Activated CD8-positive, alpha-beta T cell treated with anti-CD3 and anti-CD28 coated beads for 36 hours (primary cell): ENCODE measurements at places on chromosomes 6 and 20. TPM values are rescaled to one million over a fixed set of nuclear protein-coding genes. Genes with fewer than 3 reads are reported as not detected.
A peak's percentile ranks its signal among the peaks of the same experiment; 100 is the strongest.

DNA sequence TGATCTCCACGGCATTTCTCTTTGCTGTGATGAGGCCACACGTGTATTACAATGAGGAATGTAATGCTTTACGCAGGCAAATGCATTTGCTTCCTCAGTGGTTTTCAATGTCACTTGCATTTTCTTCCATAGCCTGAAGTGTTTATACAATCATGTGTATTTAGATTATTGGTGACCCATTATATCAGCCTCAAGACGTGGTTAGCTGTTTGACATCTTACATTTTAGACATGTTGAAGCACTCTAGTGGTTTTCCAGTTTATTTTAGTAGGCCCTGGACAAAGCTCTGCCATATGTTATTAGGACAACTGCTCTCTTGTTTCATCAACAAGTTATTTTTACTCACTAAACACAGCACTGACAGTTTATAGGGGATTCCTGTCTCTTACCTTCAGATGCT lies 200.4 kb downstream of the UTRN start:
- peaks cover 23% of the 10 kb centered on the region for H3K36me3 ChIP-seq
- DNase-seq: no peak
- H3K27me3 ChIP-seq: no peaks in the 10 kb centered on the region
- no peak overlapping the region for H3K4me3 ChIP-seq
- H3K27ac ChIP-seq: no peak overlapping the region

GRCh38 chr20:10681494-10681893 lies 7.7 kb upstream of the JAG1 start:
- no peak overlapping the region for H3K4me3 ChIP-seq
- no peaks in the 10 kb centered on the region for H3K36me3 ChIP-seq

DNA sequence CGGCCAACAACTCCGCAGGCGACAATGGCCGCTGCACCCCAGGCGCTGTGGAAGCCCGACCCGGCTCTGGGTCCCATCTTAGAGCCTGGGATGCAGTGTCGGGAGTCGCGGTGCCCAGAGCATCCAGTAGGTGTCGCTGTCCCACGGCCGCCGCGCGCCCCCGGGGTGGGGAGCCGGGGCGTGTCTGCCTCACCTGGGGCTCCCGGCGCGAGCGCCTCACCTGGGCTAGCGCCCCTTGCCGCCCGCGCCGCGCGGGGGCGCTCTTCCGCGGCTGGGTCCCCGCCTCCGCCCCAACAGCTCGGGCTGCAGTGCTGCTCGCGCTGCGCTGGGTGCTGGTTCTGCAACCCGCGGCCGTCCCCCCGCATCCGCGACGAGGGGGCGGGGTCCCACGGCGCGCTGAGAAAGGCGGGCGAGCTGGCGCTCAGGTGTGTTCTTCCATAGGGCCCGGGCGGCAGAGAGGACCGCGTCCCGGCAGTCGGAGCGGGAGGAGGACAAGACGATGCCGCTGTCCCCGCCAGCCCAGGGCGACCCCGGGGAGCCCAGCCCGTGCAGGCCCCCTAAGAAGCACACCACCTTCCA lies at the start of gene CRYBG1:
CRYBG1 (plus strand) TSS at position 308 of the 579 bp plus-strand sequence; CDS start at position 500, 192 bp downstream.
- H3K27me3 ChIP-seq: peaks cover 46% of the 10 kb centered on the region
- H3K36me3 ChIP-seq: no peaks in the 10 kb centered on the region
- DNase-seq: peak; percentile 73
- H3K4me1 ChIP-seq: peaks cover 10% of the 10 kb centered on the region
- H3K4me3 ChIP-seq: peak within 1 kb of the TSS; percentile 68

DNA sequence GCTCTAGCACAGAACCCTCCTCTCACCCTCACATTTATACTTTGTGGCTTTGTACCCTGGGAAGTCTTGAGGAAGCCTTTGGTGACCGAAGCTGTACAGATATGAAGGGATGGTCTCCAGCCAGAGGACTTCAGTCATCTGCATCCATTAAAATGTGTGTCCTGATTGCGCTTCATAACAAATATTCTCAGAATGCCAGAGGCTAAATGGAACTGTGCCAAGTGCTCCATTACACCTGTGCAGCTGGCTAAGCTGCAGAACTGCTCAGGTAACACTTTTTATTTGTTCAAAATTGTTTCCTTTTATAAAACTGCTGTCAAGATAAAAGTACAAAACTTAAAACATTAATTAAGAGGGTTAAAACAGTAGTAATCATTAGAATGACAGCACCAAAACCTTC lies 22.3 kb downstream of the TPBG start:
- H3K27ac ChIP-seq: no peak overlapping the region
- H3K4me3 ChIP-seq: no peak overlapping the region
- H3K27me3 ChIP-seq: peaks cover 4% of the 10 kb centered on the region
- no peaks in the 10 kb centered on the region for H3K36me3 ChIP-seq

DNA sequence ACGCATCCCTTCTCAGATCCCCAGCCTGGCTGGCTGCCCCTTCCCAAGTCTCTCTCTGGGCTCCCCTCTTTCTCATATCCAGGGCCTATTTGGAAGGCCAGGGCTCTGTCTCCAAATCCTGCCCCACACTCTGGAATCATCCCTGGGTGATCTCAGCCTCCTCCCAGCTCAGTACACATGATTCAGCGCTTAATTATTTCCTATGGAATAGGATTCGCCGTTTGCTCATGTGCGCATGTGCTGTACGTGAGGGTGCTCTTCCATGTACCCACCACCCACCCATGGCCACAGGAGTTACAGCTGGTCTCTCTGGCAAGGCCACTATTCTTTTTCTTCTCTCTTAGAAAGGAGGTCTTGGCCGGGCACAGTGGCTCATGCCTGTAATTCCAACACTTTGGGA lies 81.7 kb upstream of the FOXP4 start:
- peaks cover 33% of the 10 kb centered on the region for H3K27me3 ChIP-seq
- H3K4me1 ChIP-seq: no peaks in the 10 kb centered on the region
- no peak overlapping the region for H3K4me3 ChIP-seq
- no peak overlapping the region for H3K27ac ChIP-seq
- H3K36me3 ChIP-seq: no peaks in the 10 kb centered on the region
- no peak for DNase-seq

- H3K27me3 ChIP-seq: peaks cover 2% of the 10 kb centered on the region
- H3K36me3 ChIP-seq: no peaks in the 10 kb centered on the region
- peaks cover 6% of the 10 kb centered on the region for H3K4me1 ChIP-seq
- no peak overlapping the region for H3K27ac ChIP-seq
- DNase-seq: no peak
- no peak overlapping the region for H3K4me3 ChIP-seq
Observed at GRCh38 chr6:35980991-35981645, 43.3 kb downstream of the SLC26A8 start.

DNA sequence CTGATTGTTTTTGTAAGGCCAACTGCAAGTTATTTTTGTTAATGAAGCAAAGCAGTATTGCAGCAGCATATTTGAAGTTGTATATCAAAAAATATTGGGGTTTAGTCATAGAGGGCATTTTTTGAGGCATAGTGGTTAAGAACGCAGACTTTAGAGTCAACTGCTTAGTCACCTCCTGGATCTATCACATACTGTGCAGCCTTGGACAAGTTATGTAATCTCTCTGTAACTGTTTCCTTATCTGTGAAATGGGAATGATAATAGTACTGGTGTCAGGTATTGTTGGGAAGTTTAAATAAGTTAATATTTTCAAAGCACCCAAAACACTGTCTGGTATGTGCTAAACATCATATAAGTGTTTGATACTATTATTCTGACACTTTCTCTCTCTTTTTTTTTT lies 27.2 kb upstream of the EFHC1 start:
- H3K36me3 ChIP-seq: peaks cover 4% of the 10 kb centered on the region
- H3K27me3 ChIP-seq: no peaks in the 10 kb centered on the region
- H3K27ac ChIP-seq: peak overlapping the region; percentile 14
- DNase-seq: no peak

DNA sequence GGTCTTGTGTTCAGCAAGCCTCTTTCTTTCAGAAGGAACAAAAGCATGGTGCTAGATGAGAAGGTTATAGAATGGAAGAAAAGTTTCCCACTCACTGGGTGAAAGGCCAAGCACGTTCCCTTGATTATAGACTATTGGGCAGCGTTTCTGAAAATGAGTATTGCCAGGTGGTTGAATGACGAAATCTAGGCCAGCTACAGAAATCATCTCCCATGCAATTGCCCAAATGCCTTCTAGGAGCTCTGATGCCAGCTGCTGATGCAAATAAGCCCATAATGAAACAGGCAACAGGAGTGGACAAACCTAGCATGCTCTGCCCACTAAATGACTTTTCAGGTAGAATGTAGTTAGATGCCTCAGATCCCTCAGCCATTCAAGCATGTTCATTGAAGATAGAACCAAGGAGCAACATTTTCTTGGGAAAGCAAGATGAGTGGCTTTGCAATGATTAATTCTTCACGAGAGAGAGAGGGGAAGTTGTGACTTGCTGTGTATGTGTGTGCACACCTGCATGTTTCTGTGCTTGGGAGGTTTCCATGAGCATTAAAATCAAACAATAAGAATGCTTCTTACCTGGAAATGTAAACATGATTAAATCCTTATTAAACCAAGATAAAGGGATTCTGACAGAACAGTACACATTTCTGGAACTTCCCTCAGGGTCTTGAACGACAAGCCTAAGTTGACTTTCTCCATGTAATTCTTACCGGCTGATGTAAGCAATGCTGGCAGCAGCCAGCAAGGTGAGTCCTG lies 43.6 kb downstream of the ADTRP start:
- peaks cover 52% of the 10 kb centered on the region for H3K4me1 ChIP-seq
- DNase-seq: no peak
- peaks cover 2% of the 10 kb centered on the region for H3K36me3 ChIP-seq
- no peak overlapping the region for H3K4me3 ChIP-seq
- no peak overlapping the region for H3K27ac ChIP-seq

DNA sequence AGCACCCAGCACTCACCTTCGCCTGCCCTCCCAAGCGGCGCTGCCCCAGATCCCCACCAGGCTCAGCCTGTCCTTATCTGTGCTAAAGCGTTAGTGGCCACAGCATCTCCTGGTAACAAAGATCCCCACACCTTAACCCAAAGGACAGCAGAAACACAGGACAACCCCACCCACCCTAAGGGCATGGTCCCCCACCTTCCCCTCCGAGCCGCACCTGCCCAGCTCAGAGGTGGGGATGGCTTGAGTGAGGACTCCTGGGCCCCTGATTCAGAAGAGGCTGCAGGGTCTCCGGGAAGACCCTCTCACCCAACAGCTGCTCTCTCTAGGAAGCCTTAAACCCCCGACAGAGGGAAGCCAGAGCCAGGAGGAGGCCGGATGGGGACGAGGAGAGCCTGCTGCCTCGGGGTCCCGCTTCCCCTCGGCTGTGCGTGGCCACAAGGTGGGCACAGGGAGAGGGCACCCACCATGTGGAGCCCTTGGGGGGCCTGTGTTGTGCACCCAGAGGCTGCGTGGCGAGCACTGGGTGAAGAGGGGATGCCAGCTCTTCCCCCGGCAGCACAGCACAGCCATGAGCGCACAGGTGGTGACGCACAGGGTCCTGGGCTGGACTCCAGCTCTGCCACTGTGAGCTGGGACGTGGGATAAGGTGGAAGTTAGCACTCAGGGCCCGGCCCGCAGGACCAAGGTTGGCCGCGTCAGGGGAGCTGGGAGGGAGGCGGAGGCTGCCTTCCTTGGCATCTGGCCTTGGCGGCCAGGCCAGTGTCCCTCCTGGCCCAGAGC lies 31.9 kb upstream of the MRGBP start:
- no peak overlapping the region for H3K27ac ChIP-seq
- H3K27me3 ChIP-seq: no peaks in the 10 kb centered on the region
- no peak overlapping the region for H3K4me3 ChIP-seq
- peaks cover 13% of the 10 kb centered on the region for H3K4me1 ChIP-seq
- H3K36me3 ChIP-seq: no peaks in the 10 kb centered on the region

DNA sequence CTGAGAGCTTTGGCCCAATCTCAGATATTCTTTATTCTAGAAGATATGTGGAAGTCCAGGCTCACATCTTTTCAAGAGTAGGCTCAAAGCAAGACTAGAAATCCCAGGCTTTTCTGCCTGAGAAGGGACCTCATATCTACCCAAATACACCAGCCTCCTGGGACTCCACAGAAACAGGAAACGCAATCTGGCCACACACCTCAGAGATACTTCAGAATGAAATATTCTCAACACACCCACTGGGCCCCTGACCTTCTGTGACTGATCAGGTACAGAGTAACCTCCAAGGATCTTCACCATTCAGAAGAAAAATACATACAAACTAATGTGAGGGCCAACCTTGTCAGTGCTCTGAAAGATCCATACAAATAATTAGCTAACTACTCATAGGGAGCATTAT lies 183.2 kb downstream of the HIVEP2 start:
- no peak overlapping the region for H3K4me3 ChIP-seq
- DNase-seq: peak; percentile 33
- H3K27me3 ChIP-seq: no peaks in the 10 kb centered on the region

DNA sequence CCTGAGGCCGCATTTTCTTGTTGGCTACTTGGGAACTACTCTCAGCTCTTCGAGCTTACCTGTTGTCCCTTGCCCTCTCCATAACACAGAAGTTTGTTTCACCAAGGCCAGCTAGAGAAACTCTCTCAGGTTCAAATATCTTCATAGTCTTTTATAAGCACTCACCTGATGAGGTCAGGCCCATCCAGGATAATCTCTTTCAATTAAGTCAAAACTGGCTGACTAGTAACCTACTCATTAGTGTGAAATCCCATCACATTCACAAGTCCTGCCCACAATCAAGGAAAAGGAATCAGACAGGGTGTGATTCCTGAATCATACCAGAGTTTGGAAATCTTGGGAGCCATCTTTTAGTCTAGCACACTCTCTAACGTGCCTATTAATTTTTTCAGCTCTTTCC lies 195.2 kb upstream of the HS3ST5 start:
- no peak overlapping the region for H3K27ac ChIP-seq
- DNase-seq: no peak
- no peaks in the 10 kb centered on the region for H3K27me3 ChIP-seq
- no peaks in the 10 kb centered on the region for H3K4me1 ChIP-seq

- no peaks in the 10 kb centered on the region for H3K4me1 ChIP-seq
- no peak for DNase-seq
- no peak overlapping the region for H3K4me3 ChIP-seq
- H3K36me3 ChIP-seq: no peaks in the 10 kb centered on the region
Observed at GRCh38 chr20:38196592-38196991, 31.5 kb upstream of the TGM2 start.

GRCh38 chr6:36065916-36066315 lies 38.3 kb downstream of the MAPK14 start:
- no peaks in the 10 kb centered on the region for H3K27me3 ChIP-seq
- H3K4me1 ChIP-seq: peaks cover 51% of the 10 kb centered on the region
- H3K4me3 ChIP-seq: no peak overlapping the region
- no peak for DNase-seq

- peaks cover 9% of the 10 kb centered on the region for H3K4me1 ChIP-seq
- DNase-seq: no peak
- H3K27me3 ChIP-seq: no peaks in the 10 kb centered on the region
- H3K36me3 ChIP-seq: no peaks in the 10 kb centered on the region
Observed at GRCh38 chr6:88626460-88626859, 337.0 kb downstream of the RNGTT start.

Gene NKX2-2
- total RNA-seq: not detected

Gene PEX3
- total RNA-seq: 33.6 TPM

Gene SLC35D3
- not detected for total RNA-seq

Gene SLC17A1
- total RNA-seq: not detected

Gene SRMS
- not detected for total RNA-seq

Gene DEFB132
- not detected for total RNA-seq

Gene RSPH4A
- not detected for total RNA-seq

Gene ERGIC3
- 94.3 TPM for total RNA-seq

Gene KCNQ5
- total RNA-seq: 14.9 TPM

Gene IL17F
- total RNA-seq: 0.86 TPM

Gene MUC22
- total RNA-seq: not detected

Gene HS3ST5
- total RNA-seq: not detected
